ENCODE measurements at places on chromosomes 4 and X. TPM values are rescaled to one million over a fixed set of nuclear protein-coding genes. Genes with fewer than 3 reads are reported as not detected.
A peak's percentile ranks its signal among the peaks of the same experiment; 100 is the strongest.

Gene HSFX2
- 0.17 TPM for polyA plus RNA-seq

- no peak for DNase-seq
Observed at GRCh38 chr4:77819404-77819842, 255 bp upstream of the CNOT6L start.

Gene SLC10A4
- 0.21 TPM for polyA plus RNA-seq

Gene TMPRSS11D
- not detected for polyA plus RNA-seq

DNA sequence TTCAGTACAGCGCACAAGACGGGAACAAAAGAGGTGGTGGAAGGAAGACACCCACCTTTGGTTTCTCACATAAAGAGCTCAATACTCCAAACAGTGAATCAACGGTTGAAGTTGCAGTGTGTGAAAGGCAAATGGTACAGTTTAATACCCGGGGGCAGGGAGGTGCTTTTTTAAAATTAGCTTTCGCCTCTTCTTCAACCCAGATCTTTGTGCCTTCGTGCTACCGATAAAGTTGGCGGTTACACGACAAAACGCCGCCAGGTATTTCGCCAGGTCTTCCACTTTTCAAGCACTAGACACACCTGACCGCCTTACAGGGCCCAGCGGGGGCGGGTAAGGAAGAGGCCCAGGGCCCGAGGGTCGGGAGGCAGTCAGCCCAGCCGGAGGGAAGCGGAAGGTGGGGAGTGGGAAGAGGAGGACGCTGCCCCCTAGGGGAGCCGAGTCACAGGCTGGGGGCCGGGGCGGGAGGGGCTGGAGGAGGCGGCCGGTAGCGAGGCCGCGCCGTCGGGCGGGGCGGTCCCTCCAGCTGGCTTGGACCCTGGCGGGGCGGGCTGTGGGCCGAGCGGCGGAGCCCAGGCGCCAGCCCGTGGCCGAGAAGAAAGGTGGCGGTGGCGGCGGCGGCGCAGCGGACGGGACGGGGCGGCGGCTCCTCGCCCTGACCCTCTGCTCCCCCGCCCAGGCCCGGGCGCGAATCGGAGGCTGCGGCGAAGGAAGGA is 16.0 kb downstream of the UTP3 start:
- peak; percentile 92 for DNase-seq

DNA sequence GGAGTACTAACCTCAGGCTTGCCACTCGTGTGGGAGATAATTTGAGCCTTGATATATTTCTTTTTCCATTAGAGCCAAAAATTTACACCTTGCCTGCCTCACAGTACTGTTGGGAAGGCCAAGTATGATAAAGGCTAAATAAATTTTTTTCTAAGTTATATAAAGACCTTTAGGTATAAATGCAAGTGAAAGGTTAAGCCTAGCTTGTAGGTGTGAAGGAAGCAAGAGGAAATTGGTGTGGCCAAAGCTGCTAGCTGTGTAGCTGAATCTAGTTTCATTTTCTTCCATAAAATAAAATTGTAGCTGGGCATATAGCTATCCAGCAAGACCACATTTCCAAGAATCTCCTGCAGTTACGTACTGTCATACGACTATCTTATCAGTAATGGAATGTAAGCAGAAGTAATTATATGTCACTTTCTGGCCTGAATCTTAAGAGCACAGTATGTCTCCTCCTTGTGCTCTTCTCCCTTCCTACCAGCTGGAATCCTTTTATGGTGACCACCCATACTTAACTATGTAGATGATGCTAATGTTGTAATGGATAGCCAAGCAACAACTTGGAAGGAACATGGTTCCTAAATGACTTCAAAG is 14.3 kb upstream of the GABRE start:
- DNase-seq: no peak

GRCh38 chrX:154785716-154786115 is 19.6 kb downstream of the MPP1 start:
- DNase-seq: no peak

DNA sequence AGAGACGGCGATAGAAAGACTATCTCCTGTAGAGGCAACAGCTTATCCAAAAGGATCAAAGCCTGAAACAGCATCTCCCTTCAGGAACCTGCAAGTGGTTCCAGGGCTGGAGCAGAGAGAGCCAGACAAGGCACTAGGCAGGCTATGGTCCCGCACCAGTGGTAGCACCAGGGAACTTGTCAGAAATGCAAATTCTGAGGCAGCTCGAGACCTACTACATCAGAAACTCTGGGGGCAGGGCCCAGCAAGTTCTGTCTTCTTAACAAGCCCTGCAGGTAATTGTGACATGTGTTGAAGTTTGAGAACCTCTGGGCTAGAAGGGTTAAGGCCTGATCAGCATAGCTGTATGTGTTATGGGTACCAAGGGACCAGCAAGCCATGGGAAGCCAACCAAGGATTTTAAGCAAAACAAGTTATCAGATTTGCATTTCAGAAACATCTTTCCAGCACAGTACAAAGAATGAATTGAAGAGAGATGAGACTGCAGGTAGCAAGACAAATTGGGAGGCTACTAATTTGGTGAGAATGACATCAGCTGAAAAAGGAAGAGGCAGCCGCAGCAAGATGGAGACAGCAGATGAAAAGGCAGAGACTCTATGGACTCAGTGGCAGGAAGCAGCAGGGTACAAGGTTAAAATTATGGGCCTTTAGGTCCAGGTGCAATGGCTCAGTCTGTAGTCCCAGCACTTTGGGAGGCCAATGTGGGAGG is 139.7 kb downstream of the TSPAN5 start:
- no peak for DNase-seq

- no peak for DNase-seq
Observed at GRCh38 chrX:86930419-86930818, 587.2 kb upstream of the KLHL4 start.

GRCh38 chr4:7426525-7427171 is 8.1 kb downstream of the PSAPL1 start:
- DNase-seq: no peak

Gene CDKN2AIP
- polyA plus RNA-seq: 33.7 TPM

DNA sequence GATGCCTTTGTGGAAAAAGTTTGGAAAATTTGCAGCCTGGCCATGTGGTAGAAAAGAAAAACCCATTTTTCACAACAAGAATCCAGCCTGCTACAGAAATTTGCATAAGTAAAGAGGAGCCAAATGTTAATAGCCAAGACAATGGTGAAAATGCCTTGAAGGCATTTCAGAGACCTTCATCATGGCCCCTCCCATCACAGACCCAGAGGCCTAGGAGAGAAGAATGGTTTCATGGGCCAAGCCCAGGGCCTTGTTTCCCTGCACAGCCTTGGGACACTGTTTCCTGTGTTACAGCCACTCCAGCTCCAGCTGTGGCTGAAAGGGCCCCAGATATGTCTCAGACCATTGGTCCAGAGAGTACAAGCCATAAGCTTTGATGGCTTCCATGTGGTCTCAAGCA is 101.4 kb upstream of the LINC00632 start:
- no peak for DNase-seq

DNA sequence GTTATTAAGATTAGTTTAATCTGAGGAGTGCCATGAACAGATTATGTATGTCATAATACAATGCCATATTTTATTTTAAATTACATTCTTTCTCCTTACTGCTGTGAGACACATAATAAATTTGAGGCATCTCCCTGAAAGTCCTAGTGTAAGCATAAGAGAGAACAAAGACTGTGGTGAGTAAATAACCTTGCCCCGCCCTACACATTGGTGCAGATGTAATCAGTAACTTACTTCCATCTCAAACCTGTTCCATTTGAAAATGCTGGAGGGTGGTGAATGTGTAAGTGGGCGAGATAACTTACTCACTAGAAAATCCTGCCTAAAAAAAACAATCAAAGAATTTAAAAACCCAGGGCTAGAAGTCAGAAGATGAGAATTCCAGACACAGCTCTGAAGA is 338.1 kb upstream of the SLIT2 start:
- DNase-seq: no peak

GRCh38 chr4:41613821-41614220 is 75.9 kb downstream of the LIMCH1 start:
- DNase-seq: no peak

- no peak for DNase-seq
Observed at GRCh38 chr4:82360298-82361177, 13.3 kb downstream of the HNRNPD start.

Gene NXF2
- polyA plus RNA-seq: 0.67 TPM

DNA sequence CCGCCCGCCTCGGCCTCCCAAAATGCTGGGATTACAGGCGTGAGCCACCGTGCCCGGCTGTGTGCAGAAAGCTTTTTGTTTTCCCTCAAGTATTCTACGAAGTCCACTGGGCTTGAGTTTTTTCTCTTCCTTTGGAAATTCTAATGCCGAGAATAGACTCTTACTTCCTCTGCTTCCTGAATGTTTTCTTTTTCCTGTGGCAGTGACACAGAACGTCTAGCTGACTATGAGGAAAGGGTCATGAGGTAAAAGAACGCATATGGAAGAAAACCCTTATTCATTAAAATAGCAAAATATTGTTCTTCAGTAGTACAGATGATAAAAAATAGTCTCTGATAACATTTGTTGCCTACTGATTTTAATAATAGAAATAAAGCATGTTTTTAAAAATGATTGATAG is 4.9 kb upstream of the SLC25A4 start:
- DNase-seq: no peak

Gene PPM1K
- polyA plus RNA-seq: 24.8 TPM

DNA sequence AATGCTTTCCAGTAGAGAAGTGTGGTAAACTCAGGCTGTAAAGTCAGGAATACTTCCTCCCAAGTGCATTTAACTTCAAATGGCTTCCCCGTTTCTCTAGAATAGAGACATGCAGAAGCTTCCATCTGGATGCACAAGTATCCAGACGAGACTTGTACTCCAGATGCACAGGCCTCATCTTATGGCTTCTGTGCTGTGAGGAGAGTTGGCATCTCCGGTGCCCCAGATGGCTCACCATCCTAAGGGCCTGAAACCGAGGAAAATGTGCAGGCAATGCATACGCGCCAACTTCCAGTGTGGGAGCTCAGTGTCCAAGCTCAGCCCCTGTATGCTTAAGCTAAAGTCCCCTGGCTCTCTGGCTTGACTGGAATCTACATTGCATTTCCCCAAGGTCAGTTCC is 184.0 kb upstream of the TBL1X start:
- DNase-seq: no peak

Gene WAS
- polyA plus RNA-seq: 4.9 TPM

DNA sequence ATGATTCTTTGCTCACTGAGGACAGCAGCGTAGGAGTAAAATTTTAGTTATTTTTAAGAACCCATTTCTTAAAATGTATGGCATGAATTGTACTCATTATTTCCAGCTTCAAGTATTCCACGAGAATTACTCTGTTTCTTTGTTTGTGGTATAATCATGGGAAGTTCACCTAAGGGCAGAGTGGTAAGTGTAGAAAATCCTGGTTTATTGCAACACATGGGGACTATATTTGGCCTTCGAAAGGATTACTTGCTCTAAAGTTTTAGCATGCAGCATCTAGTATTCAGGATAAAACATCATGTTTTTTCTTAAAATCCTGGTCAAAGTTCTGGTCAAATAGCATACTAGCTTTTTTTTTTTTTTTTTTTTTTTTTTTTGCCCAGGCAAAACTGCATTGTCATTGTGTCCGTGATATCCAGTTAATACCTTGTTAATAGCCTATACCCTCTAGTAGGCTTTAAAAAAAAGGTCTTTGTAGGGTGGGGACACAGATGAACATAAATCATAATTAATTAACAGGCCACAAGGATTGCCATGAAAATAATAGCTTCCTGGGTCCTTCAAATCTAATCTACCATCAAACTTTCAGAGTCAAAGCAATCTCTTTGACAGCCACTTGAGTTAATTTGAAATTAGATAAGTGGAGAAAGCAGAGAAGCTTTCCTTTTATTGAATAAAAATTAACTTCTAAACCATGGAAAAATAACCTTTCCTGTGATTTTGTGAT is 44.6 kb upstream of the VEGFC start:
- no peak for DNase-seq

Gene ANAPC10
- polyA plus RNA-seq: 22.2 TPM

DNA sequence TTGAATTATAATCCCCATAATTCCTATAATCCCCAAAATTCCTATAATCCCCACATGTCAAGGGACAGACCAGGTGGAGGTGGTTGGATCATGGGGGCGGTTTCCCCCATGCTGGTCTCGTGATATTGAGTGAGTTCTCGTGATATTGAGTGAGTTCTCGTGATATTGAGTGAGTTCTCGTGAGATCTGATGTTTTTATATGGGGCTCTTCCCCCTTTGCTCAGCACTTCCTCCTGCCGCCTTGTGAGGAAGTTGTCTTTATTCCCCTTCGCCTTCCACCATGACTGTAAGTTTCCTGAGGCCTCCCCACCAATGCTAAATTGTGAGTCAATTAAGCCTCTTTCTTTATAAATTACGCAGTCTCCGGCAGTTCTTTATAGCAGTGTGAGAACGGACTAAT is 36.6 kb upstream of the GPR78 start:
- no peak for DNase-seq

GRCh38 chrX:44903830-44904530 is 31.0 kb downstream of the KDM6A start:
- no peak for DNase-seq

DNA sequence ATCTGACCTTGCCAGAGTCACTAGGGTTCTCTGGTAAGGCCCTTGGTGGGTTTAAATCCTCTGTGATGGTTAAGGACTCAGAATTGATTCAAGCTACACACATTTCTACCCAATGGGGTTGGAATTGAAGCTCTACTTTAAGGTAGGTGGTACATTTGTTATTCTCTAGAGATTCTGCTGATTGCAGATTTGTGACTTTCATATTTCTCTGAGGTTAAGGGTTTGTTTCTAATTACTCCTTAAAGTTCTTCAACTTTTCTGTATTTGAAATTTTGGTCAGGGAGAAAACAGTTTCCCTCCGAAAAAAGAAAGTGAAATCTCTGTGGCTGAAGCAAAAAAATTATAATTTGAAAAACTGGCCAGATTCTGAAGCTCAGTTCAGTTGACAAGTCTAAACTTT is 25.8 kb upstream of the USP46 start:
- DNase-seq: no peak

DNA sequence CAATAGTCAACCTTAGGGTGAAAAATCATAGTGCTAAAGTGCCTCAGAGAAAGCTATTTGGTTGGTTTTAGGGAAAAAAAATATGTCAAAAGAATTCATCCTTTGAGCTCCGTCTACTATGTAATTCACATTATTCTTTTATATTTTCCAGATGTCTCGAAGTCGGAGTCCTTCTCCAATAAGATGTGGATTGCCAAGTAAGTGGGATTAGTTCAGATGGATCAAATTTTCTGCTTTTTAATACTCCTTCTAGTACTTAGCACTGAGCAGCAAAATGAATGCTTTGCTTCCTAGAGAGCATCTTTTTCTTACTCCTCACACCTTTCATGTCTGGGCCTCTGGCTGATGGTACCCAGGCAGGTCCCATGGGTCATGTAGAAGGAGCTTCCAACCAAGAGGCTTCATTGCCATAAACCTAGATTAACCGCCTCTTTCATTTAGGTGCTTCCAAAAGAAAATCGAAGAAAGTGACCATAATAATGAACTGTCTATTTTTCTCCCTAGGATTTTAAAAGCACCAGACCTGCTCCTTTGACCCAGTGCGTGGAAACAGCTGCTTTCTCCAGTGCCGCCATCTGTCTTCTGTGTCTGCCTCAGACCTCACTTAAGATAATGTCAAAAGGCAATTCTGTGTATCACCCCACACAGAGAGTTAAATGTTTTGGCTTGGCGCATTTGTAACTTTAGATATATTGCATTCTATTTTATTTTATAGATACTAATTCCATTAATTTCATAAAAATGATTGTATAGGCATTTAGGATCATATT is 43.5 kb downstream of the SPATA18 start:
- DNase-seq: no peak

- DNase-seq: no peak
Observed at GRCh38 chrX:25300994-25301393, 285.2 kb upstream of the ARX start.

Gene HERC5
- polyA plus RNA-seq: 3.9 TPM

GRCh38 chrX:17032351-17032750 is 85.9 kb downstream of the REPS2 start:
- DNase-seq: no peak

- no peak for DNase-seq
Observed at GRCh38 chrX:116111497-116111896, 59.0 kb upstream of the AGTR2 start.
